ENCODE measurements at places on chromosomes 4 and X. TPM values are rescaled to one million over a fixed set of nuclear protein-coding genes. Genes with fewer than 3 reads are reported as not detected.

IL2 gene
- not detected for total RNA-seq

- DNase-seq, result no peak
These were observed 103.3 kb downstream of the TMEM144 start for GRCh38 chr4:158313566-158313965.

- no peak for DNase-seq
These were observed 287.9 kb upstream of the PUDP start for GRCh38 chrX:7435822-7436221.

- no peak for DNase-seq
These were observed 5.8 kb downstream of the NKX6-1 start for GRCh38 chr4:84493092-84493850.

DNA sequence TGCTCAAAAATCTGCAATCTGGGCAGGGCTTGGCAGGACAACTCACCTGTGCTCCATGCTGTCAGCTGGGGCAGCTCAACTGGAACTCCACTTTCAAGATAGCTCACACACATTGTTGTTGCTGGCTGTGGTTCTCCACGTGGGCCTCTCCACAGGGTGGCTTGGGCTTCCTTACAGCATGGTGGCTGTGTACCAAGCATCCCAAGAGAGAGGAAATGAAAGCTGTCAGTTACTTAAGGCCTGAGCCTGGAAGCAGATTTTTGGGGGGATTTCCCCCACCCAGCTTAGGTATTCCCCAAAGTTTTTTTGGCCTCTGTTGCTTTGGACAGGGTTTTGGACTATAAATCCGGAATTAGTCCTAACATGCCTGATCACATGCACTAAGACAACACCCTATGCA, 81.0 kb downstream of the BCOR start:
- no peak for DNase-seq

All from Peyer's patch (tissue), 4 donors.